Foreskin keratinocyte (primary cell): ENCODE measurements at places on chromosomes 5 and 9. TPM values are rescaled to one million over a fixed set of nuclear protein-coding genes. Genes with fewer than 3 reads are reported as not detected.
A peak's percentile ranks its signal among the peaks of the same experiment; 100 is the strongest.

Gene IFNA13
- total RNA-seq: not detected in 2 replicates

Gene IRGM
- not detected in 2 replicates for total RNA-seq

Gene NR5A1
- not detected in 2 replicates for total RNA-seq

Gene FGF1
- total RNA-seq: 0.65 and 1.0 TPM in 2 replicates

Gene SLC12A7
- 3.7 and 4.3 TPM in 2 replicates for total RNA-seq

Gene TMEFF1
- total RNA-seq: 0.46 and 0.54 TPM in 2 replicates

Gene RAB3C
- total RNA-seq: not detected in 2 replicates

Gene CDX1
- total RNA-seq: not detected in 2 replicates

GRCh38 chr5:136984772-136985446 lies 514.2 kb downstream of the SPOCK1 start:
- no peak for DNase-seq

DNA sequence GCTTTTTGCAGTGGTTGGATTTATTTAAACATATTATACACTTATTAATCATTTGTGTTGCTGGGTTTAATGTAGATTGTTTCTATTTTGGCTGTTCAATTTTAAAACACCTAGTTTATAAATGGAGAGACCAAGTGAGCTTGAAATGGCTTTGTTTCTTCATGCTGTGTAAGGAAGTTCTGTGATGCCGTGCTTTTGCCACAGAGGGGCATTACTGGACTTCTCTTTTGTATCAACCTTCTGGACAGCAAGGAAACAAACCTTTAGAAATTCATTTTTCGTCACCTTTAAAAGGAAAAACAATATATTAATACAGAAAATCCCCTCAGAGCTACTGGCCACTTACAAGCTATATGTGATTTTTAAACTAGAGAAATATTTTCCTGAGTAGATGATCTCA lies 81.9 kb downstream of the DMRTA1 start:
- no peak for DNase-seq

- DNase-seq: no peak
Measured at GRCh38 chr9:18260521-18260920, 213.4 kb upstream of the ADAMTSL1 start.

DNA sequence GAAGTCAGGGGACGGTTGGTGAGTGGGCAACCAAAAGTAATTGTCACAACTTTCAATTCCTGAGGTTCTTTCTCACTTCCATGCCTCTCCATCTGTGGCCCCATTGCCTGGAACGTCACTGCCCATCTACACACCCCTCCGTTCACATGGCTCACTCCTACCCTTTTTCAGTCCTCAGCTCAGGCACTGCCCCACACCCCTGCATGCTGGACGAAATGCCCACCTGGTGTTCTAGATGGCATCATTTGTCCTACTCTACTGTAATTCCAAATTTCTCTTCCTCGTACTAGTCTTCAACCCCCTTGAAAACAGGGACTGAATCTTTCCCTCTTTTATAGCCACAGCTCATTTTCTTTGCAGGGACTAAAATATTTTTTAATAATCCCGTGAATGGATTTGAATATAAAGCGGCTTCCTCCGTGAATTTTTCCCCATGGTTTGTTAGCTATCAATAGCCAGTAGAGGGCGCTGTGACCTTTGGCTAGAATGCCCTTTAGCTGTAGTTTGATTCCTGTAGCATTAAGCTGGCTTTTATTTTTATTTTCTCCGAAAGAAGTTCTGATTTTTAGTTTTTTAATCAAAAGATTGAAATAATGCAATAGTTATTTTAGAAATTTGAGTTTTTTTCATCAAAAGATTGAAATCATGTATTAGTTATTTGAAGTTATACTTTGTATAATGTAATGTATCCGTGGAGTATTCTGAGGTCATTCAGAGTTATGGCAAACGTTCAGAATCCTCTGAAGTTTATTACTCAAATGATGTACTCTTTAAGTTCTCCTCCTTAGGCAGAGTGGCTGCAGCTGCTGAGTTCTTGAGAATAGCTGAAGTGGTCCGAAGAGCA lies 232.1 kb downstream of the SH3GL2 start:
- DNase-seq: peak; percentile 26

DNA sequence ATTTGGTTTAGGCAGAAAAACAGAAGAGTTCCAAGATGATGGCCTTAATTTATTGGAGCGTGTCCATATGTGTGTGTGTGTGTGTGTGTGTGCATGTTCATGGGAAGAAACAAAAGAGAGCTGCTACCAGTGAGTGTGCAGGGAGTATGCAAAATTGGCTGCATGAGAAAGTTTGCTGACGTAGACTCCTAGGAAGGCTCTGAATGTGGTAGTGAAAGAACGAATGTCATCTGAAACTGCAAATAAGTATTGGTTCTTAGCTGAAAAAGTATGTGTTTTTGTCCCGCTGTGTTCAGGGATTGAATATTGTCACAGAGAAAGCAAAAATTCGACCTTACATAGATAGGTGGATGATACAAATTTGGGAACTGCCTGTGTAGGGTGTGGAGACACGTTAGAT lies 542.6 kb upstream of the COX7C start:
- no peak for DNase-seq

DNA sequence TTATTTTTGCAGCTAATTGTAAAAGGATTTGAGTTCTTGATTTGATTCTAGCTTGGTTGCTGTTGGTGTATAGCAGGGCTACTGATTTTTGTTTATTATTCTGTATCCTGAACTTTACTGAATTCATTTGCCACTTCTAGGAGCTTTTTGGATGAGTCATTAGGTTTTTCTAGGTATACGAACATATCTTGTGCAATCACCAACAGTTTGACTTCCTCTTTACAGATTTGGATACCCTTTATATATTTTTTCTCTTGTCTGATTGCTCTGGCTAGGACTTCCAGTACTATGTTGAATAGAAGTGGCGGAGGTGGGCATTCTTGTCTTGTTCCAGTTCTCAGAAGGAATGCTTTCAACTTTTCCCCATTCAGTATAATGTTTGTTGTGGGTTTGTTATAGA lies 210.8 kb downstream of the FGF10 start:
- no peak for DNase-seq

- DNase-seq: no peak
Measured at GRCh38 chr5:96243862-96244261, 189.2 kb downstream of the PCSK1 start.

- no peak for DNase-seq
Measured at GRCh38 chr9:134688661-134689320, 47.2 kb downstream of the COL5A1 start.

GRCh38 chr5:93226202-93226735 lies 354.8 kb downstream of the NR2F1-AS1 start:
- DNase-seq: no peak

DNA sequence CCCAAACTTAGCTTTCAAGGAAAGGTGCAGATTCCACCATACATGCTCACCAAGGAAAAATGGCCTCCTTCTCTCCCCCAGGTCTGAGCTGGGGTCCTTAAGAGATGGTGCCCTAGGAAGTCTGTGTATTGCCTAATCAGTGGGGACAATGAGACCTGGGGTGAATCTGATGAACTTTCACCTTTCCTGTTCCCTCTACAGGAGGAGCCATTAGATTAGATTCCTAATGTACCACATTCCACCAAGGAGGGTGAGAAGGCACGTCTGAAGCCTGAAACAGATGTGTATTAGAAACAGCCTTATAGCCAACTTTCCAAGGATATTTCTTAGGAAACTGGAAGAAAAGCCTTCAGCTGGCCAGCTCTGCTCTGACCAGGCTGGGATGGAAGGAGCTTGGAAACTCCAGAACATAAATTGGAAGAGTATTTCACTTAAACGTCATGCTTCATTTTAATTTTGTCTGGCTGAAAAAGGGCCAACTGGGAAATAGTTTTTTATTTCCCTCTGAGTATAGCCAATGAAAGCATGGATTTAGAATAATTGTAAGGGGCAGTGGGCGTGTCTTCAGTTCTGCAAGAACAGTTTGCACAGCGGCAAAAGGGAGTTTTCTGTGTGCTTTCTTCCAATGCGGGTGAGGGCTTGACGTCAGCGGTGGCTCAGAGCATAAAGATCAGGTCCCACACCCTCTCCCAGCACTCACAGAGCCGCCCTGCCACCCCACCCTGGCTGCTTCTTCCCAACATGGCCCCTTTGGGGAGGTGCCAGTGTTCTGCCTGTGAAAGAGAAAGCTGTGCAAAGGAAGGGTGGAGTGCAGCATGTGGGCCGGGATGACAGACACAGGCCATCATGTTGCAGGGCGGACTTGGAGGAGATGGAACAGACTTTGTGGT lies 210.9 kb downstream of the ESM1 start:
- DNase-seq: no peak

DNA sequence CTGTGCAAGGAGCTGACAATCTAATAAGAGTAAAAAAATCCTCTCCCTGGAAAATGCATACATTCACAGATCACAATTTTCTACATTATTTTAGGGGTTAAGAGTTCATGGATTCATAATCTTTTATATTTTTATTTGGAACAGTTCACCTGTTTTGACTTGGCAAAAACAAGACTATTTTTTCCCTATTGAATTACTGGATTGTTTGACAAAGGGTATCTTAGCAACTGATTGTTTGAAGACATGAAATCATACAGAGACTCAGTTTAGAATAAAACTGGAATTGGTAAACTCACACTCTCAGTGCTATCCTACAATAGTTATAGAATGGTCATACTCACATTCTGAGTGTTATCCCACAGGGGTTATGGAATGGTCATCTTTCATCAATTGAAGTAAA lies 358.2 kb upstream of the PTGER4 start:
- DNase-seq: no peak

GRCh38 chr9:121720311-121721057 lies 69.0 kb downstream of the DAB2IP start:
- peak; percentile 82 for DNase-seq

GRCh38 chr9:111458139-111459009 lies 25.8 kb downstream of the ECPAS start:
- no peak for DNase-seq

GRCh38 chr9:18359335-18359734 lies 114.6 kb upstream of the ADAMTSL1 start:
- DNase-seq: peak; percentile 42

- no peak for DNase-seq
Measured at GRCh38 chr9:115226152-115226551, 108.2 kb upstream of the TNC start.

DNA sequence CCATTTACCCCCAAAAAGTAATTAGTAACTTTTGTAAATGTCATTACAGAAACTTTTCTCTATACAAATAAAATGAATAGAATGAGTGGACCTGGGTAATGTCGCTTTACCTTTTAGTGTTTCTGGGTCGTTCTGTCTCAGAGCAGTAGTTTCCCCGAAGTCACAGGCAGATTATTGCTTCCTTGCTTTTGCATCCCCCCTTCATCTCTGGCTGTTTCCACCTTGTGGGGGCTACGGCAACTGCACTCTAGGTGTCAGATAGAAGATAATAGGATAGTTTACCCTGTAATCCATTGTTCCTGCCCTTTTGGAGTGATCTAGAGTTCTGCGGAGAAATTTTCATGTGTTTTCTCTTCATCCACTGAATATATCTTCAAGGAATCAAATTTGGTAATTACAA lies 68.7 kb downstream of the PRR16 start:
- DNase-seq: no peak

DNA sequence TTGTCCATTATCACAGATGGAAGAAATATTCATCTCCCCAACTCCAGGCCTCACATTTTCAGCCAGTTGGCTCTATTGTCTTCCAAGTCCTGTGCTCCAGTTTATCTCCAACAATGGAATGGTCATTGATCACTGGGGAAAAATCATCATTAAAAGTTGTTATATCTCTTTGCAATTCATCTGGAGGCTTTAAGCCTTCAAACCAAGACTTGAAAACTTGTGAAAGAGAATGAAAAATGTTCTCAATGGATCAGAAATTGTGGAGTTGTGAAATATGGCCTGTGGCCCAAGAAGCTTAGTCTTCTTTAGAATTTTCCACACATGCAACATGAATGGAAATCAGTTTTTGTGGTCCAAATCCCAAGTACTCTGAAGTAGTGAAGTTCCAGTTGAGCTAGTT lies 569.6 kb downstream of the EBF1 start:
- DNase-seq: no peak
